ENCODE measurements at places on chromosomes 2 and 18.

GRCh38 chr18:61554117-61554776, 221.0 kb downstream of the CDH20 start:
- DNase-seq, result no peak

GRCh38 chr2:69939722-69940121, 21.7 kb downstream of the ASPRV1 start:
- DNase-seq, result no peak

DNA sequence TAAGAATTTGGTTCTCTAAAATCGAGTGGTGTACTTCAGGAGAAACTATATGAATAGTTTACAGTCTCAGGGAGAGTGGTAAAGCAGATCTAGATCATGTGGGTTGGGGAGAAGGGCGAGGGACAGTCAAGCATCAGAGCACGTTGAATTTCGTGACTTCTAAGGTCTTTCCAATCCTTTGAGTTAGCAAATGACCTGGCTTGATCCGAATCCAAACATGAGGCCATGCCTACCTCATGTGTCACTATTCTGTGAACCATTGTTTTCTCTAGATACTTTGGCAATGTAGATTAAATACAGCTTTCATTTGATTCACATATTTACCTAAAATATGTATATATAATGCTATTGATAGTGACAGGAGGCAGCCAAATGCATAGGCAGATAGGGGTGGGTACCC, 674.9 kb downstream of the NYAP2 start:
- DNase-seq, result peak; percentile 54

- DNase-seq, result no peak
These were observed 14.5 kb upstream of the SEH1L start for GRCh38 chr18:12933327-12933726.

Measured in fibroblast of the aortic adventitia (primary cell).